ENCODE measurements at places on chromosomes 4 and X.

GRCh38 chr4:1010395-1011021, 918 bp upstream of the FGFRL1 start:
- DNase-seq, result no peak

GRCh38 chrX:150060406-150060805, 122.1 kb upstream of the EOLA2 start:
- no peak for DNase-seq

DNA sequence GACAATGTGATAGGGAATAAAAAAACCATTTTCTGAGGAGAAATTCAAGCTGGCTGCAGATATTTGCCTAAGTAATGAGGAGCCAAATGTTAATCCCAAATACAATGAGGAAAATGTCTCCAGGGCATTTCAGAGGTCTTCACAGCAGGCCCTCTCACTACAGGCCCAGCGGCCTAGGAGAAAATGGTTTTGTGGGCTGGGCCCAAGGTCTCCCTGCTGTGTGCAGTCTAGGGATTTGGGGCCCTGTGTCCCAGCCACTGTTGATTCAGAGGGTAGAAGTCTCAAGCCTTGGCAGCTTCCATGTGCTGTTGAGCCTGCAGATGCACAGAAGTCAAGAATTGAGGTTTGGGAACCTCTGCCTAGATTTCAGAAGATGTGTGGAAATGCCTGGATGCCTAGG, 778.7 kb downstream of the CENPC start:
- DNase-seq, result no peak

DNA sequence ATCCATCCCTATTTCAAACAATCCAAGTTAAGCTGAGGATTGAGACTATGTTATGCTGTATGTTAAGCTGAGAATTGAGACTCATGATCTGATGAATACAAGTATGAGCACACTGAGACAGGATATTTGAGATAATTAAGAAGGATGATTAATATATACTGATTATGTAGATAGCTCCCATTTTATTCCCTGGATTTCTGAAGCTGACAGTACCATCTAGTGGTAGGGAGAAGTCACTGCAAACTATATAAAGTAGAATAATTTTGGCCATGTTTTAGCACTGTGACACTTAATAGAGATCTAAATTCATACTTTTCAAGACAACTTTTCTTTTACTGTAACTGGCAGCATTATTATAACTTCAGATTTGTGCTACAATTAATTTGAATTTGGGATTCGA, 63.8 kb upstream of the HPRT1 start:
- DNase-seq, result peak; percentile 7

DNA sequence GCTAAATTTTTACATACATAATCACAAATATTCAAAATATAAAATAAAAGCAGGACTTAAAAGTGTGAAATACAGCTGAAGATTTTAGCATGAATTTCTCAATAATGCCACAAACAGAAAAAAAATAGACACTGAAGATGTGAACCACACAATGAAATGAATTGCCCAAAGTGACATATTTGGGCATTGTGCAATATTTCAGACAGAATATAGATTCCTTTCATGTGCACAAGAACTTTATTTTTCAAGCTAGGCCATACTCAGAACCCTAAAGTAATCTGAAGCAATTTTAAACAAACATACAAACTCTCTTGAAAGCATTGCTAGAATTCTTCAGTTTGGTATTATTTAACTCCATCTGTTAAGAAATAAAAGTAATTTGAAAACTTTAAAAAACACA, 764.1 kb downstream of the STIM2 start:
- DNase-seq, result no peak

DNA sequence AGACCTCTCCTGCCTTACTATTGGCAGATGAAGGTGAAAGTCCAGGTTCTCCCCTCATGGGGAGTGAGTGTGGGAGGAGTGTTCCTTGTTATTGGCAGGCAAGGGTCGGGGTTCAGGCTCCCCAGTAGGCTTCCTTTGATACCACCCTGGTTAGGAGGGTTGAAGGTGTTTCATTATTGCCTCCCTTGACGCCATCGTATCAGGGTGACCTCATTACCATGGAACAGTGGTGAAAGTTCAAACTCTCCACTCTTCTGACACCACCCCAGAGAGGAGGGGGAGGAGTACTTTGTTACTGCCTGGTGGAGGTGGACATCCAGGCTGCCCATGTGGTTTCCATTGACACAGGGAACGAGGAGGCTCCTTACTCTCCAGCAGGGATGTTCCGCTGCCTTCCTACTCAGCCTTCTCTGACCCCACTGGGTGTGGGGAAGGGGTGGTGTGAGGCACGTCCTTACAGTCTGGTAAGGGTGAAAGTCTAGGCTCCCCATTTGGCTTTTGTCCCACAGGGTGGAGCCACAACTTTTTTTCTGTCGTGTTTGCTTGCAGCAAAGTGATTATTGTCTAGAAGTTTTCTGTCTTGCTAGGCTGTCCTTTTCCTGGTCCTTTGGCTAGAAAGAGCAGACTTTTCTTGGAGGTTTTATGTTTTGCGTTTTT, 37.2 kb upstream of the USP9X start:
- DNase-seq, result no peak

DNA sequence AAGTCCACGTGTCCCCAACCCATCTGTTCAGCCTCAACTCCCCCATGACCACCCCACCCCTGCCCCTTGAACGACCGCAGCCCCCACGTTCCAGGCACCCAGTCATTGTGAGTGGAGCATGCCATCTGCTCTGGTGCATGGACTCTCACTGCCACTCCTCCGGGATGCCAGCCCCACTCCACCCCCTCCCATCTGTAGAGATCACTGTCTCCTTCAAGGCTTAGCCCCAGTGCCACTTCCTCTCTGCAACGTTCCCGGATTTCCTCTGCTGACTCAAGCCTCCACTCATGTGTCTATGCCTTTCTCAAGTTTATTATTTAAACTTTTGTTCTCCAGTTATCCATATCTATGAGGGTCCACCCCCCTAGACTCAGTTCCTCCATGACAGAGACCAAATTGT, 54.0 kb downstream of the MAML3 start:
- no peak for DNase-seq
